ENCODE measurements at places on chromosomes 4 and X. TPM values are rescaled to one million over a fixed set of nuclear protein-coding genes. Genes with fewer than 3 reads are reported as not detected.

TXK gene
- total RNA-seq: 0.26 TPM

FGFR3 gene
- 0.32 TPM for total RNA-seq

NPY1R gene
- total RNA-seq: 1.2 TPM

CSAG1 gene
- not detected for total RNA-seq

BOD1L1 gene
- total RNA-seq: 37.6 TPM
